ENCODE measurements at places on chromosomes 4 and X.

DNA sequence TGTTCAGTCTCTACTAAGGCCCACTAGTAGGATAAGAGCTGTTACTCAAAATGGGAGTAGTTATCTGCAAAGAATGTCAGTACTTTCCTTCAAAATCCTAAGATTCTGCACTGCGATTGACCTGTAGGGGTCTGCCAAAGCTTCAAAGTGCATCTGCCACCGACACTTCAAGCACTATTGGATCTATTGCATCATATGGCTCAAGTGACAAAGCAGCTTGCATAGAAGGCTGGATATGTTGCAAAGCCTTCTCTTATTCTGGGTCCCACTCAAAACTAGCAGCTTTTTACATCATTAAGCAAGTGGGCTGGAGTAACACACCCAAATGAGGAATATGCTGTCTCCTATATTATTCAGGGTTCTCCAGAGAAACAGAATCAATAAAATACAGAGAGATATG is 115.4 kb upstream of the EMCN start:
- DNase-seq: no peak

DNA sequence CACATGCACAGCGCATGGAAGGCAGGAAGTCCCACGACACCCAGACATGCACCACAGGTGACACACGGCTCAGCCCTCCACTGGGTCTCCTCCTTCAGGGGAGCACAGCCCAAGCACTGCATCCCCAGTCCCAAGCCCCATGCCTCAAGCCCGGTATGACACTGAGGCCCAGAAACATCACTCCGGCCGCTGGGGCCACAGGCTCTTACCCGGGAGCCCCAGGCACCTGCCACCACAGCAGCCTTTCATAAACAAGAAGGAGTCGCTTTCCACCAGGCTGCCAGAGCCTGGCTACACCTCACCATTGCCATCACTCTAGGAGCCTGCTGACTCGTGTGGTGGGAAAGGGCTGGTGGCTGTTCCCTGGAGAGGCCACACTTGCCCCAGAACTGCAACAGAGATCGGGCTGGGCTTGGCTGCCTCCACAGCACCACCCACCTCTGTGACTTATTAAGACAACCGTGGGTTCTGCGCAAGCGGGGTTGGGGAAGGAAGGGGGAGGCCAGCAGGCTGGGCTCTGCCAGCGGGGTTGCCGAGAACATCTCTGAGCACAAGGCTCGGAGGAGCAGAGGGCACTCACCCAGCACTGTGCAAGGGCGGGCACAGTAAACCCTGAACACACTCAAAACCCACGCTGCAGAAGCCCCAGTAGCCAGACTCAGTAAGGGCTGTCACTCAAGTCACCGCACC is 4.5 kb downstream of the HAUS7 start:
- DNase-seq: no peak

DNA sequence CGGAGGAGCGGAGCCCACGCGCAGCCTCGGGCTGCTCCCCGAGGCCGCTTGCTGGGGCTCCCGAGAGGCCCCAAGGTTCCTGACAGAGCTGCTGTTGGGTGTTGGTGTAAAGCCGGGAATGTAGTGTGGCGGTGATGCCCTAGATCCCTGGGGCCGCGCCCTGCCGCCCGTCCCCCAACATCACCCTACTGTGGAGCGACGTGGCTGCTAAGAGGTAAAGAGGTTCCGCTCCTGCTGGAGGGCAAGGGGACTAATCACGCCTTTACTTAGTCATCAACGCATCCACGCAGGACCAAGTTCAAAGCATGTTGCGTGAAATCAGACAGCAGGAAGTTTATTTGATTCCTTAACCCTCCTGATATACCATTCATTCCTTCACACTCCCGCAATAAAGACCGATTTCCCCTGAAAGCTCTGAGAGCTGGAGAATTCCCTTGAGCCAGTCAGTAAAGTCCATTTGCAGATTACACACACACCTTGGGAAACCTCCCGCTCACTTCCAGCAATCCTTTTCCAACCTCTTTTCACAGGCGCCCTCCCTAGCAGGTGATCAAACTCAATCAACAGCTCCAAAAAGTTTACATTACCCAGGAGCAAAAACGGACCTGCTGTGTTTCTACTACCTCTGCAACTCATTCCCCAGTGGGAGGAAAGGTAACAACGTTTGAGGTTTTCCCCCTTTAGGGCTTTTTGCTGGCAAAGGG is 579 bp upstream of the GABRA2 start:
- peak; percentile 55 for DNase-seq

- no peak for DNase-seq
These were observed 58.7 kb upstream of the SPANXC start for GRCh38 chrX:141301017-141301416.

GRCh38 chr4:166501941-166502382 is 628.9 kb downstream of the TLL1 start:
- peak; percentile 37 for DNase-seq

DNA sequence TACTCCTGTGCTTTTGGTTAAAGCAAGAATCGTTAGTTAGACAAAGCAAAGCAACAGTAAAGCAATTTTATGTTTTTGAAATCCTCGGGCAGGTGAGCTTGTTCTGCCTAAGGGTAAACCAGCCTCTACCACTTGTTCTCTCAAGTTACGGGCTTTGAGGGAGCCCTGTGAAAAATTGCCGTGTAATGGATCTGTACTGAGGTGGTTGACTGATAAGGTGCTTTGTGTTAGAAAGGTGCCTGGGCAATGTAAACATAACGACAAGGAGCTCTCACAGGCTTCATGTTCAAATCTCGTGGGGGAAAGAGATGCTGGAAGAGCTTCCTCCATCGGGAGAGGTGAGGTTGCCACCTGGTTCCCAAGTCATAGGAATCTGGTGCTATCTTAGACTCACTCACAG is 111.8 kb downstream of the TRAPPC11 start:
- no peak for DNase-seq

- no peak for DNase-seq
These were observed 61.1 kb upstream of the MTM1 start for GRCh38 chrX:150507251-150507856.

GRCh38 chrX:1281521-1281920 is 12.9 kb downstream of the CSF2RA start:
- peak; percentile 74 for DNase-seq

DNA sequence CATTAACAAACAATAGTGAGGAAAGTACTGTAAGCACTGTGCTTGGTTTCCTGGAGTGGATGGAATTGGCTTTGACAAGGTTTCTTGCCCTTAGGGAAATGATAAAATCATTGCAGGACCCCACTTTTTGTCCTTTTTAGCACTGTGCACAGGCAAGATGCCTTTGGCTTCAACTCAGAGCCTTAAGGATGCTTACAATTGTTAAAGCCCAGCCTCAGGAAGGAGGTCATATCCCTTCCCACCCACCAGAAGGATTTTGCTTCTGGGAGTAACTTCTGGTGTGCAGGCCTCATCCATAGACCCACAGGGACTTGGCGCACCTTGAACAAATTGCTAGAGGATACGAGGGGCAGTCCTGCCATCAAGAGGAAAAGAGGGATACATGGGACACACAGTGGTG is 44.5 kb downstream of the STARD8 start:
- DNase-seq: no peak

DNA sequence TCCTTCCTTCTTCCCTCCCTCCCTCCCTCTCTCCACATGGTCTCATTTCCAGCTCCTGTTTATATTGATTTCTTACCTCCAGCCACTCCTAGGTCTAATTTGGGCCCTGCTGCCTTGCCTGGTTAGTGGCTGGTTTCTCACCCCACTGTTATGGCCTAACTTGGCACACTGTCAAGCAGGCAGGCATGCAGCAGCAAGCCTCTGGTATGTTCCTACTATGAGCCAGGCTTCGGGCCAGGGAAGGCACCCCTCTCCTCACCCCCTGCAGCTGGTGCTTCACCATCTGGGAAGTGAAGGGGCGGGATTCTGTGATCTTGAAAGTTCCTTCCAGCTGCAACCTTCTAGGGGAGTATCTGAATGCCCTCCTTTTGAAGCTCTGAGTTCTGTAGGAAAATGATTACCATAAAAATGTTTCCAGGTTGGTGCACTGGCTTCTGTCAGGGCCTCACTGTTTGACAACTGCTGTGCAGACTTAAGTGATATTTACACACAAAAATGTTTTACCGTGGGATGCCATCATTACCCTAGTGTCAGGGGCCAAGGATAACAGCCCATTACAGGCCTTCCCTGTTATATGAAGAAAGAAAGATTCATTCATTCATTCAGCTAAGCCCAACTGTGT is 10.1 kb upstream of the VMA21 start:
- DNase-seq: no peak

DNA sequence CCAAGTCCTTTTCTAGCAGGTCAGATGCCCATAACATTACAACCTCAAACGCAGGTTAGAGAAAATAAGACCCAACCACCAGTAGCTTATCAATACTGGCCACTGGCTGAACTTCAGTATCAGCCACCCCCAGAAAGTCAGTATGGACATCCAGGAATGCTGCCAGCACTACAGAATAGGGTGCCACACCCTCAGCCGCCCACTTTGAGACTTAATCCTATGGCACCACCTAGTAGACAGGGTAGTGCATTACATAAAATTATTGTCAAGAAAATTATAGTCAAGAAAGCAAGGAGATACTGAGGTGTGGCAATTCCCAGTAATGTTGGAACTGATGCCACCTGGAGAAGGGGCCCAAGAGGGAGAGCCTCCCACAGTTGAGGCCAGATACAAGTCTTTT is 19.9 kb upstream of the TRIM61 start:
- DNase-seq: peak; percentile 3

DNA sequence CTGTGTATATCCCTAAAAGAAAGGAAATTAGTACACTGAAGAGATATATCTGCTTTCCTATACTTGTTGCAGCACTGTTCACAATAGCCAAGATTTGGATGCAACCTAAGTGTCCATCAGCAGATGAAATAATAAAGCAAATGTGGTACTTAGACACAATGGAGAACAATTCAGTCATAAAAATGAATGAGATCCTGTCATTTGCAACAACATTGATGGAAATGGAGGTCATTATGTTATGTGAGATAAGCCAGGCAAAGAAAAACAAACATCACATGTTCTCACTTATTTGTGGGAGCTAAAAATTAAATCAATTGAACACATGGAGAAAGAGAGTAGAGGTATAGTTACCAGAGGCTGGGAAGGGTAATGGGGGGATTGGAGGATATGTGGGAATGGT is 611.9 kb downstream of the STPG2 start:
- DNase-seq: no peak

DNA sequence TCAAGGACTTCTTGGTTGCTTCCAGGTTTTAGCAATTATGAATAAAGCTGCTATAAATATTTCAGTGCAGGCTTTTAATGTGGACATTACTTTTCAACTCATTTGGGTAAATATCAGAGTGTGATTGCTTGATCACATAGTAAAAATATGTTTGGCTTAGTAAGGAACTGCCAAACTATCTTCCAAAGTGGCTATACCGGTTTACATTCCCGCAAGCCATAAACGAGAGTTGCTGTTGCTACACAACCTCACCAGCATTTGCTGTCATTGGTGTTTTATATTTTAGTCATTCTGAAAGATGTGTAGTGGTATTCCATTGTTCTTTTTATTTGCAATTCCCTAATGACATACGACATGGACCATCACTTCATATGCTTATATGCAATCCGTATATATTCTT is 30.9 kb upstream of the SPOCK3 start:
- no peak for DNase-seq

DNA sequence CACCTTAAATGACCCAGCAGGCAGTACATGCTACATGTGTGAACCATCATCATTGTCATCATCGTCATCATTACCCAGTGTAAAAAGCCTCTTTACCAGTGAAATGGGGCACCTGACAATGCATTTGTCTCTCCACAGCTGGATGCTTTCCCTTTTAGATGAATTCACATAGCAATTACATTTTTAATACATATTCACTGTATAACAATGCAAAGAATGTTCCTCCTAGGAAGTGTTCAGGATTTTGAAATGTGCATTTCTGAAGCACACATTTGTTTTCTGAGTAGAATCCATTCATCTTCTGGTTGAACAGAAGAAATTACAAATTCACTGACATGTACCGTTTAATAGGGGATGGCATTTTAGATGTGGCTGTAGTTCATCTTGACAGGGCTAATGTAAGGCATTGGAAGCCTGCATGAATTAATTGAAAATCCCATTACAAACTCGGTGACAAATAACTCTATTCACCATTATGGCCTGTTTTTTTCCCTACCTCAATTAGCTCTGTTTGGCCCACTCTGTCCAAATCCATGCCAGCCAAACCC is 111.1 kb downstream of the SH3RF1 start:
- DNase-seq: peak; percentile 28

- no peak for DNase-seq
These were observed 508.1 kb upstream of the ARX start for GRCh38 chrX:25523574-25524540.

DNA sequence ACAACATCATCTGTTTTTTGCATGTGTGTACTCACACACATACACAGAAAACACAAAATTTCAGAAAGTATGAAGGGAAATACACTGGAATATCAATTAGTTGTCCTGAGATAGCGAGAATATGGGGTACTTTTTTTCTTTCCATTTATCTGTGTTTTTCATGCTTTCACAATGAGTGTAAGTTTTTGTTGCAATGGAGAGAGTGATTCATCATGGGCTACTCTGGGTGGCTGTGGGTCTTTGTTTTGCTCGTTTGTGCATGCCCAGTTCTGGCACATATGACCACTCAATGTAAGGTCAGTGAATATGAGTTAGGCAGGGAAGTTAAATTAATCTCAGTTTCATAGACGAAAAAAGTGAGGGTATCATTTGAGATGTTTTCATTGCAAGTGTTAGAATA is 26.9 kb downstream of the XK start:
- no peak for DNase-seq

DNA sequence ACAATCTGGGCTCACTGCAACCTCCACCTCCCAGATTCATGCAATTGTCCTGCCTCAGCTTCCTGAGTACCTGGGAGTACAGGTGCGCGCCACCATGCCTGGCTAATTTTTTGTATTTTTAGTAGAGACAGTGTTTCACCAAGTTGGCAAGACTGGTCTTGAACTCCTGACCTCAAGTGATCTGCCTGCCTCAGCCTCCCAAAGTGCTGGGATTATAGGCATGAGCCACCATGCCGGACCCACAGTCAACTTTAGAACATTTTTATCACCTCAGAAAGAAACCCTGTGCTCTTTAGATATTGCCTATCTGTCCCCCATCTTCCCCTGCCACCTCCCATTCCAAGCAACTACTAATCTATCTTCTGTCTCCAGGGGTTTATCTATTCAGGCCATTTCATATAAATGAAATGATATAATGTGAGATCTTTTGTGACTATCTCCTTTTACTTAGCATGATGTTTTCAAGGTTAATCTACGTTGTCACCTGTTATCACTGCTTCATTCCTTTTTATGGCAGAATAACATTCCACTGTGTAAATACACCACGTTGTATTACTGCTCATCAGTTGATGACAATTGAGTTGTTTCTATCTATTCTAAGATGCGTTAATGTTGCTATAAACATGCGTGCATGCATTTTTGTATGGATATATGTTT is 44.3 kb upstream of the GALNT7 start:
- no peak for DNase-seq
